Trophoblast cell (in vitro differentiated cells and primary cell): ENCODE measurements at places on chromosomes 3 and 15.

GRCh38 chr3:50294492-50295403 lies 2.5 kb upstream of the IFRD2 start:
- no peak for DNase-seq

DNA sequence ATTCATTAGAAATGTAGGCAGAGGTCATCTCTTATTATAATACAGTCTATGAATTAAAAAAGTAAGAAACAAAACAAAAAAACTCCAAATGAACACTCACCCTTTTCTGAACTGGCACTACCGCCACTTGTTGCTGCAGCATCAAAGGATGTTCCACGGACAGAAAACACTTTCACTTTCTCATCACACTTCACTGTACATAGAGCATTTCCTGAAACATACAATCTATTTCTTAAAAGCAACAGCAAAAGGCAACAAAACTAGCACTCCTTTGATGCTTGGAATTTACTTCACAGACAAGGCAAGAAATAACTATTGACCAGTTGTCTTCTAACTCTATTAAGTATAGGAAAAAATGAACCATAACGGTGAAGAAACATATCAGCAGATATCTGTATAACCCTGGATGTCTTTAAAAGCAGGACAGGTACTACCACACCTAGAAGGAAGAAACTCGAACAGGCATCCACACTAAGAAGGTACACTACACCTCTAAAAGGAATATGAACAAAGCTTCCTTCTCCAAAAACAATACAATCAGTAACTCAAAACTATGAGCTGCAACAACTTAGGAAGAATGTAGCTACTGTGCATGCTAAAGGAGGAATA lies 24.9 kb downstream of the ETFA start:
- no peak for DNase-seq

GRCh38 chr15:94858449-94858848 lies 627.1 kb downstream of the MCTP2 start:
- no peak for DNase-seq

GRCh38 chr3:155097009-155097349 lies 16.9 kb downstream of the MME start:
- DNase-seq = no peak

DNA sequence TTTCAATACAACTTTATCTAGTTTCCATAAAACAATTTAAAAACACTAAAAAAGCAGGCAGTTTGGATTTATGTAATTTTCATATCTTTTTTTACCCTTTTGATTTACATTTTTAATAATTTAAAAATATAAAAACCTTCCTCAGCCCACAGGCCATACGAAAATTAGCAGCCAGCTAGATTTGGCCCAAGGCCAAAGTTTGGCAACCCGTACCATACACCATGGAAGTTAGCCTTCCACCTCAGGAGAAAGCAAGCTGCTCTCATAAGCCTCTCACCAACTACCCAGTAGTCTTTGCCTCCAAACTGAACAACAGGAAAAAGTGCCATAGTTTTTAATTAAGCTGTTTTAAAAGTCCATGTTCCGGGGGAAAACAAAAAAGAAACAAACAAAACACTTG lies 107.3 kb upstream of the TRIM42 start:
- no peak for DNase-seq

DNA sequence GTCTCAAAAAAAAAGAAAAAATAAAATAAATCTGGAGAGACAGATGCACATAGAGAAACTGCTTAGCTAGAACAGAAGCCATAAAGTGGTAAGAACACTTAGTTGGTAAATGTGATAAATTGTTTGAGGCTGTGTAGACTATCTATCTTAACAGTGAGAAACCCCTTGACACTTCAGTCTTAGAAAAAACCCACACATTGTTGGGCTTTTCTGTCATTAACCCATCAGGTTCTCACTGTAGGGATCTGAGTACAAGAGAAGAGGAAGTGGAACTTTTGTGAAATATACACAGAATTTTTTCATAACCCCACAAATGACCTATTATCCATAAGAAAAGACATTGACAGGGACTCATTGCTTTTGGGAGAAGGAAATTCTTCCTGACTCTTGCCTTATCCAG lies 24.4 kb downstream of the TP63 start:
- DNase-seq = no peak

DNA sequence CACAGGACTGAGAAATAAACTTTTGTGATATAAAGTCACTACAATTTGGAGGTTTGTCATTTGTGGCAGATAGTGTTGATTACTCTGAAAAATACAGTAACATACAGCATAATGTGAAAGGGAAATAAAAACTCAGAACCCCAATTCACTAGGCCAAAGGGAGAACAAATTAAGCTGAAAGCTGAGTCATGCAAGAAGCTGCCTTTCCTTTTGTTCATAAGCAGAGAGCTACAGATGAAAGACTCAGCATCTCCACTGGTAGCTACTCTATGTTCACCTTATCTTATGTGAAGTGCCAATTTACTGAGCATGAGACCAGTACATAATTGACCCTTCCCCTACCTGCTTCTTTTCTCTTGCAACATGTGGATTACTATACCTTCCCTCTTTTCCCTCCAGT lies 19.3 kb upstream of the SLTM start:
- peak; percentile 37 for DNase-seq

- DNase-seq = no peak
These were observed 106.6 kb upstream of the SEMA6D start for GRCh38 chr15:47610736-47611135.

DNA sequence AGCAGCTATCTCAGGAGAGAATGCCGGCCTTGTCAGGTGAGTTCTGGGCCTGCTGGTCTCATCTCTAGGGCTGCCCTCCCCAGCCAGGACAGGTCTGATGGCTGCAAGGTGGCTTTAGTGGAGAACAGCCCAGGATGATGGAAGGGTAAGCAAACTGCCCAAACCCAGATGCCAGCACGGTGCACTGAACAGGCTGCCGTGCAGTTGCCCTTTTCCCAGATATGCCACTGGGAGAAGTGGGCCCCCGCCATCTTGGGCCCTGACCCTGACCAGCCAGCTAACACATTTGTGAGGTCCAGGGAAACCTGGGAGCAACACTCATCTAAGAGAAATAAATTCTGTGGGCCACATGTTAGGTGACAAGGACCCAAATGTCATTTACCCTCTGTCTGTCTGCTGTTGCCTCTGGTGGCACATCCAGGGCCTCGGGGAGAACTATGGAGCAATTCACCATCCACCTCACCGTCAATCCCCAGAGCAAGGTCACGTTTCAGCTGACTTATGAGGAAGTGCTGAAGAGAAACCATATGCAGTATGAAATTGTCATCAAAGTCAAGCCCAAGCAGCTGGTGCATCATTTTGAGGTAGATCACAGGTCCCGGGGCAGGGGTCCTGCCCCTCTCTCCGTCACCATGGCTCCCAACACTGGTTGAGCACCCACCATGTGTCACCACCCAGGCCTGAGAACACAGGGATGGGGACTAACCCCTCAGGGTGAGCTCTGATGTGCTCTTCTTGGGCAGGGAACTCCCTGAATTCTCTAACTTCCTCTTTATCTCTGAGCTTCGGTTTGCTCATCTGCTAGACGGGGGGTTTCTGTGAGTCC lies 1.8 kb downstream of the ITIH1 start:
- DNase-seq = peak; percentile 25
